ENCODE measurements at places on chromosomes 2 and 18.

DNA sequence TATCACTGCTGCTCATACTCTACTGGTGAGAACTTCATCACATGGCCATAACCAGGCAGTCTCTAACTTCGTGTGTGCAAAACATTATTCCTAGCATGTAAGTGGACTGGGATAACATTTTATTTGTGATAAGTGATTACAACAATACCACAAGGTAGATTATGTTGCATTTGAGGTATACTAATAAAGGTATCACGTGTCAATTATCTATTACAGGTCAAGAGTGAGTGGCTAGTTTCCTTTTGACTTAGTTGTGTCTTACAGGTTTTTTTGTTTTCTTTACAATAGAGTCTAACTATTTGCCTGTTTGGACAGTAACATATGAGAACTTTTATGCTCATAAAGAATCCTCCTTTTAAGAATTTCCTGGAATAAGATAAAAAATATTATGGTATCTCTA is 67.2 kb upstream of the DSC1 start:
- no peak for DNase-seq

DNA sequence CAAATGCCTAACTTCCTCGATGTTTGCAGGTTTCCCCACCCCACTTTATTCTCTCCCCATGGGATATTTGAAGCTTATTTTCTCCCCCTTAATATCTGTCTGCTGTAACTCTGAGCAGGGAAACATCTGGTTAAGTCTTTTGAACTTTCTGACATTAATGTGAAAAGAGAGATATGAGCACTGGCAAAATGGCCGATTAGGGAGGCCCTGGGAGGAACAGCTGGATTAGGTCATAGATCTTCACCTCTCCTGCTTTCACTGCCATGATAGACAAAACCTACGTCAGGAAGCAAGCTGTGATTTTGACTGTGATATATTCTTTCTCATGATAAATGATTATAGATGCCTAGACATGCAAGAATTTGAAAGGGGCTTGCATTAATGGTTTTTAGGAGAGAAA is 43.6 kb downstream of the LYPD6B start:
- no peak for DNase-seq

DNA sequence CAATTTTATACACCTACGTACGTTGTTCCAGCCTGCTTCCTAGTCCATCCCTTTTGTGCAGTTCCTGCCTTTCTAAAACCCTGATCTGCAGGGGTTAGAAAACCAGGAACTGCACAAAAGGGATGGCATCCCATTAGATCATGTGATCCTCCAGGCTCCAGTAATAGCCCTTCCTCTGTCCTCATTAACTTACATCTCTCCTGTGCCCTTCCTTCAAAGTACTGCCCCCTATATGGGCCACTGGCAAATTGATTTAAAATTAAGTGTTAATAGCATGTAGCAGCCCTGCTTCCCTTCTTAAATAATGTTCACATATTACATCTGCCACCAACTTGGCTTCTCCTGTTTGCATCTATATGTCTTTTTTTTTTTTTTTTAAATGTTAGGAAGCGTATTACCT is 61.3 kb upstream of the NXPH2 start:
- DNase-seq = no peak

DNA sequence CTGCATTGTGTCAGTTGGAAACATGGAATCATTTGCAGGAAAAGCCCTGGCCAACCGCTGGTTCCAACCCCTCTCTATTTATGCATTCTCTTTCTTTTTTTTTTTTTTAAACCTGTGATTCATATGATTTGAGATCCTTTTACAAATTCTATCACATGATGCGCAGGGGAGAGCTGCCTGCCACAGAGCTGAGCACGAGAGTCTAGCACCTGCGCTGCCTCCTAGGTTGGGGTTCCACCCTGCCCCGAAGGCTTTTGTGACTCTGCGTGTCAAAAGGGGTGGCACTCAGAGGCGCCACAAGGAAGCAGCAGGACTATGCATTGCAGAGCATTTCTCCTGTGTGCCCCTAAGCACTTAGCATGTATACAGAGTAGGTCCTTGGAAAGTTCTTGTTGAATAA is 17.3 kb upstream of the ESPNL start:
- no peak for DNase-seq

- no peak for DNase-seq
Measured at GRCh38 chr18:46917803-46918600, 600 bp downstream of the KATNAL2 start.

DNA sequence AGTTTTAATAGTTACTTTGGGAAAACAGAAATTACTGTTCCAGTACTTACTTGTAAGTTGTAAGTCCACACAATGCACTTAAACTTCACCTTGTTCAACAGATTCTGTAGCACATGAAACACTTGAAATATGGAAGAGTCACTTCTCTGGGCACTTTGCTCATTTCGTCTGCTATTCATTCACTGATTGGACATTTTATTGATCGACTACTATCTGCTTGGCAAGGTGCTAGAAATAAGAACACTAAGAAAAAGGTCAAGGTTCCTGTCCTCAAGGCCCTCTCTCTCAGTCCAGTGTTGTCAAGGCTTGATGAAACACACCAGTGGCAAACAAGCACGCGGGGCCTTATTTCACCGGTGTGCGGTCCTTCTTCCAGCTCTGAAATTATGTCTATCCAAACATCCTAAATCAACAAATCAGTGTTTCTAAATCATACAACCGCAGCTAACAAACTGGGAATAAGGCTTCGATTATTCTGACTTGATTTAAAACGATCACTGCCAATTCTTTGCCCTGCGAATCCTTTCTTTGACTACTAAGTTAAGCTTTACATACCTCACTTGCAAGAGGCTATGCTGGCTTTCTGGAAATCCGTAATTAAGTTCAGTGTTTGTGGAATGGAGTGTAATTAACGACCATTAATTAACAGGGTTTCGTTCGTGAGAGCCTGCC is 780 bp upstream of the ITGAV start:
- DNase-seq = no peak

- DNase-seq = no peak
Measured at GRCh38 chr18:58288921-58289797, 245.1 kb downstream of the NEDD4L start.

- no peak for DNase-seq
Measured at GRCh38 chr18:41022484-41022883, 932.5 kb upstream of the PIK3C3 start.

DNA sequence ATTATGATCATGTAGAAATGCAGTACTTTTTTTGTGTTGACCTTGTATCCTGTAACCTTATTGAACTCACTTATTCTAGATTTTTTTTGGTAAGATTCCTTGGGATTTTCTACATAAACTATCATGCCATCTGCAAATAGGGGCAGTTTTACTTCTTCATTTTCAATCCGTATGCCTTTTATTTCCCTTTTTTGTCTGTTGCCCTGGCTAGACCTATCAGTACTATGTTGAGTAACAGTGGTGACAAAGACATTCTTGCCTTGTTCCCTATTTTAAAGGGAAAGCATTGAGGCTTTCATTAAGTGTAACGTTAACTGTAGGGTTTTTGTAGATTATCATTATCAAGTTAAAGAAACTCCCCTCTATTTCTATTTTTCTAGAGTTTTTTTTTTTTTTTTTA is 92.3 kb downstream of the LYPD1 start:
- DNase-seq = no peak

DNA sequence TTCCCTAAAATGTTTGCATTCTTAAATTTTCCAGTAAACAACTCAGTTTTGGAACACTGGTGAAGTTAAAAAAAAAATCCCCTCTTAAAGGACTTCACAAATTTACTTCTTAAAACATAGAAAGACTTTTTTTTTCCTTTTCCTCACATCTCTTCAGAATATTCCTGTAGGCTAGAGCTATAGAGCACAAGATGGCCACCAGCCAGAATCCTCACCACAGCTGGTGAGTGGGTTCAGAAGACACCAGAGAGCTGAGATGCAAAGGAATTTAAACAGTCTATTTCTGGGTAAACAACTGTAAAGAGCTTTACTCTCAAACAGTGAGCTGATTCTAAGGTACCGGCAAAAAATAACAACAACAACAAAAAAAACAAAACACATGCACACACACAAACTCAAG is 252.8 kb downstream of the LRP1B start:
- no peak for DNase-seq

- DNase-seq = no peak
Measured at GRCh38 chr2:6995391-6996097, 78.3 kb downstream of the RNF144A start.

GRCh38 chr2:235937936-235938335 is 230.2 kb downstream of the GBX2 start:
- no peak for DNase-seq

- no peak for DNase-seq
Measured at GRCh38 chr2:47945046-47945781, 38.9 kb upstream of the FBXO11 start.

- no peak for DNase-seq
Measured at GRCh38 chr2:110637093-110637492, 40.8 kb downstream of the BUB1 start.

GRCh38 chr2:56286936-56287335 is 103.1 kb downstream of the CCDC85A start:
- no peak for DNase-seq

GRCh38 chr2:62741127-62741526 is 35.6 kb downstream of the EHBP1 start:
- DNase-seq = no peak

DNA sequence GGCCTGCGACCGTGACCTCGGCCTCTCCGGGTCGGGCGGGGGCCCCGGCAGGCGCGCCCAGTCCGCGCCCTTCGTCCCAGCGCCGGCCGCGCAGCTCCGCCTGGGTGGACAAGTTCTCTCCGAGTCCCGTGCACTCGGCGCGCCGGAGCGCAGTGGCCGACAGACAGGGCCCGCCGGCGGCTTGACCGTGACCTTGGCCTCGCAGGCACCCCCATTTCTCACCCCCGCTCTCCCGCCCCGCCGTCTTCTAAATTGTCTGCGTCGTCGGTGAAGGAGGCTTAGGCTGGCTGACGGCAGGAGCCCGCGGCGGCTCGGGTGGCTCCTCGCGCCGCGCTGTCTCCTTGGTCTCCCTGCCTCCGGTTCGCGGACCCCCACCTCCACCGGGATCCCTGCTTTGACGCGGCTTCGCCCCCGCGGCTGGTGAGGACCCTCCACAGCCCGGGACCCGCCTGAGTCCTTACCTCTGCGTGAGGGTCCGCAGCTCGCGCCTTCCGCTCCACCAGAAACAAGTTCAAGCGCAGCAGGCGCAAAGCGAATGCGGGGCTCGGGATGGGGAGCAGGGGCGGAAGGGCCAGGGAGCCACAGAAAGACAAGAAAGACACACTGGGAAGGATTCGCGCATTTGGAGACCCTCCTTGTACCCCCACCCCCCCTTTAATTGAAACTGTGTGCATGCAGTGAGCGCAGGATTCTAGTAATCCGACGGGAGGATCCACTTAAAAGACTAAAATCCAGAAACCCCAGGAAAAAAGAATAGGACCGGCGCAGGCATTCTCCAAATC is 4.0 kb downstream of the PTGR3 start:
- DNase-seq = no peak

- DNase-seq = no peak
Measured at GRCh38 chr18:10274301-10274700, 180.1 kb upstream of the APCDD1 start.

- no peak for DNase-seq
Measured at GRCh38 chr2:118527571-118527970, 319.9 kb downstream of the EN1 start.

- no peak for DNase-seq
Measured at GRCh38 chr18:5630057-5630899, 86.5 kb upstream of the EPB41L3 start.

- DNase-seq = no peak
Measured at GRCh38 chr18:2537296-2537695, 34.0 kb downstream of the METTL4 start.

DNA sequence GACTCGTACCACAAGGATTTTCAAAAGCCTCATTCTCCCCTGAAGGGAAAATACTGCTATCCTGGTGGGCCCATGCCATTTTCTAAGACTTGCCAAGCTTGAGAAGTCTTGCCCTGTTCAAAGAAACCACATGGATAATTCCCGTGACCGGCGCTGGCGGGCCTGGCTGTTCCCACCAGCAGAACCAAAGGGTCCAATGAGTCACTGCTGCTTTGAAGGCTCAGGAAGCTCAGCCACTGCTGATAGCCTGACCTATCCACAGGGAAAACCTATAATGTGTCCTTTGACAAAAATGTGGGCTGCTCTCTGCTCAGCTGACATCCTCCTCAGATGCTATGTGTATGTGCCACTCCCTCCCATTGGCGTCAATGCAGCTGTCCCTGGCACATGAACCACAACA is 137.9 kb upstream of the RAB12 start:
- no peak for DNase-seq

- DNase-seq = no peak
Measured at GRCh38 chr18:58605027-58606020, 23.6 kb downstream of the ALPK2 start.

DNA sequence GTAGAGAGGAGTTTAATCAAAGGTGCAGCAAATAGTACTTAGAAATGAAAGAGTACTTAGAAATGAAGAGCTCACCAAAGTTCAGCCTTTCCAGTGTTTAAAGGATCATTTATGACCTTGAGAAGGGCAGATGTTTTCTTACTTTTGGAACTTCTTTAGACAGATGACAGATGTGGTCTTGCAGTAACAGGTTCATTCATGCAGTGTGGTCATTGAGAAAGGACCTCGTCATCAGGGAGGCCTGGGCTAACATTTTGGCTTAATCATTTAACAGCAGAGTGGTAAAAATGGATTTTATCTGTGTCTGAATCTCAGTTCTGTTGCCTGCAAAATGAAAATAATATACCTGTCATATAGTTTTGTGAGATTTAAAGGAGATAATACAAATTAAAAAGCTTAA is 75.1 kb upstream of the NT5C1B start:
- no peak for DNase-seq

DNA sequence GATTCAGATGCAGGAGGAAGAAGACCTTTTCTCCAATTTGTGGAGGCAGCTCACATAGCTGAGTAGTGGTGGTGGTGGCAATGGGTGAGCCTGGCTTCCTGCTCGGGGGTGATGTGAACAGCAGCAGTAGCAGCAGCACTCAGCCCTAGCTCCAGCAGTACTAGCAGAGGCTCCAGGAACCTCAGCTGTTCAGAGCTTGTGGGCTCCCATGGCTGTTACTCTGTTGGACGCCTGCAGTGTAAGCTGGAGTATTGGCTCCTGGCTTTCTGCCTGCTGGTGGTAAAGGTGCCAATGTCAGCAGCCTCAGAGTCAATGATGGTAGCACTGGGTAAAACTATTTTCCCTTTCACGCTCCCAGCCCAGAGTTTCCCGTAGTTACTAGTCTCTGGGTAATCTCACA is 3.1 kb upstream of the SEH1L start:
- DNase-seq = no peak

All from effector CD4-positive, alpha-beta T cell (primary cell).